Large intestine (tissue), 12 donors: ENCODE measurements at places on chromosomes 5 and 9.

- no peak for DNase-seq
These were observed 40.1 kb downstream of the SMARCA2 start for GRCh38 chr9:2055203-2055658.

GRCh38 chr5:128572930-128573319 is 34.9 kb upstream of the FBN2 start:
- no peak for DNase-seq

DNA sequence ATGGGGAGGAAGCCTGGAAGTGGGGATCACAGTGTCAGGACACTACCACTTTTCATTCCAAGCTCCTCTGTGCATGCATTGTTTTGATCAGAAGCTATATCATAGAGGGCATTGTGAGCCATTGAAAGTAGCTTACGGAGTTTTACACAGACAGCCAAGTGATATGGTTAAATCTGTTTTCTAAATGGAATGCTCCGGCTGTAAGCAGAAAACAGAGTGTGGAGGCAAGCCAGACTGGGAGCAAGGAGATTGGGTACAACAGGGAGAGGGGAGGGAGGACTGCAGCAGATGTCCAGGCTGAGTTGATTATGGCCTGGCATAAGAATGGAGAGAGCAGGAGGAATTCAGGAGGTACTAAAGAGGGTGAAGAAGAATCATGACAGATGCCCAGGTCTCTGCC is 15.5 kb upstream of the SOWAHA start:
- DNase-seq = no peak

- DNase-seq = no peak
These were observed 12.4 kb upstream of the CXXC5 start for GRCh38 chr5:139635606-139636206.

- no peak for DNase-seq
These were observed 73.9 kb downstream of the ACTBL2 start for GRCh38 chr5:57408714-57409113.

DNA sequence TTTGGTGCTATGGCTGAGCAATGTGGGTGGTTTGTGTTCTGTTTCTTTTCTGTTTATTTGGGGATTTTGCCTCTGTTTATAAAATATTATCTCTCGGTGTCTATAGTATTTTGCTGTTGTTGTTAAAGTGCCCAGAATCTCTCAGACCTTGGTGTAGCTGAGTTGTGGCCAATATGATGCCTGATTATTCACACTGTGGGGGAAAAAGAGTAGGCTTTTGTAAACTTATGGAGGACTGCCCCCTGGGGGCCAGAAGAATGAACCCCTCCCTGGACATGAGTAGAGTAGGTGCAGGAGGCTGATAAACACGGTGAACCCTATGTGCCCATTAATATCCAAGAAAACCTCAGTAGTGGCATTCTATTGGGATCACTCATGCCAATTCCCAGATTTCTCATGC is 49.0 kb upstream of the DPYSL3 start:
- DNase-seq = no peak

DNA sequence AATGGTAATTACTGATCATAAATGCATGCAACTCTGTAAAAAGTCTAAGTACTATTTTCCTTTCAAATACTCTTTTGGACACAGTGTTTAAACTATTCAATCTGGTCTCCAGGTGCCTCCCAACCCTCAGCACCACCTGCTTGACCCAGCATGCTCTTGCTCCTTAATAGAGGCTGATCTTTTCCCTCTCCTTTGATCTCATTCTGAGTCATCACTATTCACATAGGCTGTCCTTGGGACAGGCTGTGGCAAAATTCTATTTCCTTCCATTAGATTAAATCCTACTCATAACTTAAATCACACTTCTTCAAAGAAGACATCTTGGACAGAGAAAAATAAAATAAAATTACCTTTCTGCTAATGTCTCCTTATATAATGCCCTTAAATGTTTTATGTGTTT is 199.4 kb upstream of the ST8SIA4 start:
- no peak for DNase-seq

DNA sequence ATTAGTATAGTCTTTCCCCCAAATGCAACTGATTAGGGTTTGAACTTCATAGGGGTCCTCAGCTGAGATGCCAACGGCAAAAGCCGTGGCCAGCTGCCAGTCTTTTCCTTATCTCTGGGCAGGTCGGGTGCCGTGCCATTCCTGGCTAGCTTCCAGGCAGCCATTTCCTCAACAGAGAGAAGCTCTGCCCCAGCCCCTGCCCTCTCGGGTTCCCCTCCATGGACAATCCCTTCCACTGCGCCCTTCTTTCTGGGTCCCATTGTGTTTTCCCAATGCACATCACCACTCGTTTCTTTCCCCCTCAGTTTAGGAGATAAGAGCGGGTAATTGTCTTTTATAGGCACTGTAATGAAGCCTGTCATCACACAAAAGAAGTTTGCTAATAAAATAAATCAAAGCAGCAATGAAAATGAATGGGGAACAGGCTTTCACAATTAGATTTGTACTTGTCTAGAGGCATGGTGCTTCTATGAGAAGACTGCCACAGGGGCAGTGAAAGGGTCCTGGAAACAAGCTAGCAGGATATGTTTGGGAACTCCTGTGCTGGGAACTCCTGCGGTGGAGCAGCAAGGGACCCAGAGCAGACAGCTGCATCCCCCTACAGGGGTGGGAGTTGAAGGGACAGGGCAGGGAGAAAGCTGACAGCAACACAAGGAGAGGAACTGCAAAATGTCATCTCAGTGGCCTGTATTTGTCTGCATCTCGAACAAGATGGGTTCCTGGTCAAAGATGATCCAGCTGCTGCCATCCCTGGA is 48.0 kb upstream of the SAP30L start:
- peak; percentile 24 for DNase-seq

- no peak for DNase-seq
These were observed 15.5 kb downstream of the PRKACG start for GRCh38 chr9:68998385-68998784.

DNA sequence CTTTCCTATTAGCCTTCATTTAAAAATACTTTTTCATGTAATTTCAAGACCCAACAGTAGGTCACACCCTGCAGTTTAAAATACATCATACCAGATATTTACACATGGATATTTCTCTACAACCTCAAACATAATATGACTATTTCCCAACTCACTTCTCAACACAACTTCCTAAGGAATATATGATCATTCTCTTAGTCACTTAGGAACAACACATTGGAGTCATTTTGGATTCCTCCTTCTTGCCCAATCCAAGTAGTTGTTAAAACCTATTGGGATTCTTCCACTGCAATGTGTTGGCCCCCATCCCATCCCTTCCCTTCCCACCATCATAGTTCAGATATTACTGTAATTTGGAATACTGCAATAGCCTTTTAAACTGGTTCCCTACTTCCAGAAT is 145.5 kb downstream of the DCP2 start:
- DNase-seq = no peak

GRCh38 chr9:5430912-5431311 is 6.8 kb downstream of the PLGRKT start:
- DNase-seq = no peak
